ENCODE measurements at places on chromosomes 6 and 20.

DNA sequence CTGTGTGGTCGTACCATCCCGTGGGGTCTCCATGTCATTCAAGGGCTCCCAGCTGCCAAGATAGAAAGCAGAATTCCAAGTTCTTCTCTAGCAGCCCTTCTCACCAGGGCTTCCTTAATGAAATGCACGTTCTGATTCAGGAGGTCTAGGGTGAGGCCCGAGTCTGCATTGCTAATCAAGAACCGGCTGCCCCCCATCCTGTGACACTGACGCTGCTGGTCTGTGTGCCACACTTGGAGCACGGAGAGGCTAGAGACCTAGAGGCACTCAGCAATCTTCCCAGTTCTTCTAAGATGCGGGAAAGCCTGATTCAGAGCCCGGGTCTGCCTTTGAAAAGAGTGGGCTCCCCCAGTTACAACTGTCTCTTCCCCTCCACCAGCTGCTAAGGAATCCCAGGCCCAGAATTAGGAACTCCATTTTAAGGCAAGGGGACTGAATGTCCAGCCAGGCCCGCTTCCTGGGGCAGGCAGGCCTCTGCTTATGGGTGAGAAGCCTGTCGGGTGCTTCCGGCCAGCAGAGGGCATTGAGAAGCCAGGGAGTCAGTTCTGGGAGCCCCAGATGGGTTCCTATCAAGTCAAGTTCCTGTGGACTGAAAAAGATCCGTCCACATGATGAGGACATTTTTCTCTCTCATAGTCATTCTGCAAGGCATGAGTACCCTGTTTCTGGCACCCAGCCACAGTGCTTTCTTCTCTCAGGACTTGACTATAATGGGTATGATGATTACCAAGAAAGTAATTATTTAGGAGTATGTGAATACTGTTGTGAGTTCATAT is 69.8 kb upstream of the RIN2 start:
- peak; percentile 61 for DNase-seq

GRCh38 chr6:31842053-31842452 is 14.5 kb downstream of the HSPA1B start:
- DNase-seq = no peak

DNA sequence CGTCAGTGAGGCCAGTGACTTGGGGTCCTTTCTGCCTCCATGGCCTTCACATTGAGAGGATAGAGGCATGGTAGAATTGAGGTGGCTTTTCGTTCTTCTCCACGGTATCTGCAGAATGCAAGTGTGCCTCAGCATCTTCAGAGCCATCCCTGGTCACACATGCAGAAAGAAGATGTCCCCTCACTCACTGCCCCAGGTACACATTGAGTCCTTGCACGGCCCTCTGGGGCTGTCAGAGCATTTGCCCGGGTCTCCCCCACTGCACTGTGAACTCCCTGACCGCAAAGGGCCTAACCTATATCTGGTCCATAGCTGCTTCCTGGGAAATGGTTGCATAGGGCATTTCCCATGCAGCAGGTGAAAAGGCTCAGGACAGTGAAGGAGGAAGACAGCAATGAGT is 115.7 kb downstream of the SCML4 start:
- no peak for DNase-seq

DNA sequence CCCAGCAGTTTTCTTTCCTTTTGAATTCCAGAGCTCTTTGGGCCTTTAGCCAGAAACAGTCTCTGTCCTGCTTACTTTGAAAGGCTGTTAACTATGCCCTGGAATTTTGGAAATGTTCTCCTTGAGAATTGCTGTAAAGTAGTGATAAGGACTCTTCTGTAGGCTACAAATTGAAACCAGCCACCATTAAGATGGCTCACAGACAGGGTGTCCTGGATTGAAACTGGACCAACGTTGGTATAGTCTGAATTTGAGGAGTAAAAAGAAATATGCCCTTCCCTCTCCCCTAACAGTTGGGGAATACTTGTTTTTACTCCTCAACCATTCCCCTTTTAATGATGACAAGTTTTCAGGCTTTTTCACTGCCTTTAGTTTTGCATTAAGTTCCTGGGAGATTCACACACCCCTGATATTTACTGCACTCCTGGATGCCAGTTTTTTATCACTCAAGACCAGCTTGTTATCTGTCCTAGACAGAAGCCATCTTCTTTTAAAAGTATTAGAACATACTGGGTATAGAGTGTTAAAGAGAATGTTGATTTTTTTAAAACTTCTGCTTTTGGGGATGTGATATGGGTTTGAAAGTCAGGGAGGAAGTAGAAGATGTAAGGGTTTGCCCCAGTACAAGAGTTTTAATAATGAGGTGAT is 21.9 kb downstream of the TOP1 start:
- DNase-seq = peak; percentile 30

GRCh38 chr20:47796971-47797370 is 11.7 kb upstream of the SULF2 start:
- no peak for DNase-seq

- DNase-seq = no peak
Observed at GRCh38 chr6:137868721-137869548, 1.9 kb downstream of the TNFAIP3 start.

DNA sequence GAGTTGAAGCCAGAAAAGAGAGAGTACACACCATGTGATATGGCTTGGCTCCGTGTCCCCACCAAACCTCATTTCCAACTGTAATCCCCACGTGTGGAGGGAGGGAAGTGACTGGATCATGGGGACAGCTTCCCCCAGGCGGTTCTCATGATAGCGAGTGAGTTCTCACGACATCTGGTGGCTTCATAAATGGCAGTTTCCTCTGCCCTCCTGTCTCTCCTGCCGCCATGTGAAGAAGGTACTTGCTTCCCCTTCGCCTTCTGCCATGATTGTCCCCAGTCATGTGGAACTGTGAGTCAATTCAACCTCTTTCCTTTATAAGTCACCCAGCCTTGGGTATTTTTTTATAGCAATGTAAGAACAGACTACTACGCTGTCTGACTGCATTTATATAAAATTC is 40.3 kb downstream of the TAF4 start:
- peak; percentile 75 for DNase-seq

DNA sequence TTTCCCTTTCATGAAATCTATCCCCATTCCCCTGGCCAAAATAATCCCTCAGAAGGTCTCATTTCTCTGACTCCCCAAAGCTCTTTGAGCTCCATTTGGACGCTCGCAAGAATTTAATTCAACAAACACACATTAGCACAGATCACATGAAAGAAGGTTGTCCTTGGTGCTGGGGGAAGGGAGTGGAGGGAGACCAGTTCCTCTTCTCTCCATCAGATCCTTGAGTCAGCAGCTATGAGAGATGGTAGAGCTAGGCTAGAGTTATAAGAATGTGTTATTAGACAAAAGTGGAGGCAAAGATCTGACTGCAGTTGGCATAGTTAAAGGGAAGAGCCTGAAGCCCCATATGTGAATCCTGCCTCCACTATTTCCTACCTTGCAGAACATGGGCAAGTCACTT is 184.2 kb upstream of the CDYL start:
- DNase-seq = no peak

GRCh38 chr20:51738877-51739447 is 29.2 kb downstream of the ATP9A start:
- DNase-seq = no peak

DNA sequence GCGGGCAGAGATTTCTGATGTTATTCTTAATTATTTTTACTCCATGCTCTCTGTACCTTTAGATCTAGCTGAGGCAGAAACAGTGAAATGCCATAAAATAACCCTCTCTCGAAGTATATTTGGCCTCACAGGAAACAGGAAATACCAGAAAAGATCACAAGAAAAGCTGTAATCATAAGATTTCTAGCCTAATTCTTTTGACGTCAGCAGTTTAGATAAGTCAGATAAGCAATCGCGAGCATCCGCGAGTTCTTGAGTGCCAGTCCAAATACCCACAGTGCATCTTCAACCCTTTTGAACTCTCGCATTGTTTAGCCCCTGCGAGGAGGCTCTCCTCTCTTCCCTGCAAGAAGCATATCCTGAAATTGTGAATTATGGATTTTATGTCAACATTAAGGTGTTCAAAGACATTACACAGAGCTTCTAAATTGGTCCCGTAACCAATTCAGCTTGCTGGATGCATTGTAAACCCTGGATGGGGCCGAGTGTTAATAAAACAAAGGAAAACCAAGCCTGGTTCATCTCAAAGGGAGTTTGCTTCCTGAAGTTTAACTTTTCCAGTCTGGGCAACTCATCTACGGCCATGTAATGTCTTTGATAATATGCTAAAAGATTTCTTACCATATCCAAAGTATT is 198.9 kb downstream of the MTFR2 start:
- DNase-seq = no peak

DNA sequence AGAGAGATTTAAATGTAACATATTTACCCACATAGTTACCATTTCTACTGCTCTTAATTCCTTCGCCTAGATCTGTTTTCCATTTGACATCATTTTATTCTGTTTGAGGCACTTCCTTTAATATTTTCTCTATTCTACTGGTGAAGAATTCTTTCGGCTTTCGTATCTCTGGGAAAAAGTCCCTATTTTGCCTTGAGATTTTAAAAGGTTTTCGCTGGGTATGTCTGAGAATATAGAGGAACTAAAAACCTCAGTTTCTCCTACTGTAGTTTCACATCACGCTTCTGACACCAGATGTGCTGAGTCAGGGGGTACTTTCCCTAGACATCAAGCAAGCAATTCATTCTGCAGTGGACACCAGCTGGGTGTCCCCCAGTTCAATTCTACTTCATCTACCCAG is 61.7 kb downstream of the E2F3 start:
- DNase-seq = no peak

DNA sequence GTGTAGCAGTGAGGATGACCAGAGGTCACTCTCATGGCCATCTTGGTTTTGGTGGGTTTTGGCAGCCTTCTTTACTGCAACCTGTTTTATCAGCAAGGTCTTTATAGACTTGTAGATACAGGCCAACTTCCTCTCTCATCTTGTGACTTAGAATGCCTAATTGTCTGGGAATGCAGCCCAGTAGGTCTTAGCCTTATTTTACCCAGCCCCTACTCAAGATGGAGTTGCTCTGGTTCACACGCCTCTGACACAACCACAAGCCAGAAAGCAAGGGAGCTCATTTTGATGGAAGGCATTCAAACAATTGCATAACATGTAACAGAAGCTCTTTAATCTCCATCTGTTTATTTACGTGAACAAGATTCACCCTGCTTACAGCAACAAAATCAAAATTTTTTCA is 492.0 kb upstream of the SULF2 start:
- DNase-seq = no peak

DNA sequence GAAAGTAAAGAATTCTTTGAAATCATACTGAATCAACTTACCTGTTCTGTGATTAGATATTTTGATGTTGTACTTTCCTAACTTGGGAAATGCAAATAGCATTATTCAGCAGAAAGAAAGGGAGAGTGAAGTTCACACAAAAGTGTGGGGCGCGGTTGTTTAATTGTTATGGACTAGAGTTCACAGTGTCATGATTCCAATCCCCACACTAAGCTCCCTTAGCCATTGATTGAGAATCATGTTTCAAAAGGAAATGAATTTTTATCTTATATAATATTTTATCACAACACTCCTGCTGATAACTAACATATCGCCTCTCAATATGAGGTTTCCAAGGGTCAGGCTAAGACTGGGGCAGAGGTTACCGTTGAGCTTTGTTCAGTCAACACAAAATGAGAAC is 3.0 kb upstream of the GSTA5 start:
- DNase-seq = no peak

DNA sequence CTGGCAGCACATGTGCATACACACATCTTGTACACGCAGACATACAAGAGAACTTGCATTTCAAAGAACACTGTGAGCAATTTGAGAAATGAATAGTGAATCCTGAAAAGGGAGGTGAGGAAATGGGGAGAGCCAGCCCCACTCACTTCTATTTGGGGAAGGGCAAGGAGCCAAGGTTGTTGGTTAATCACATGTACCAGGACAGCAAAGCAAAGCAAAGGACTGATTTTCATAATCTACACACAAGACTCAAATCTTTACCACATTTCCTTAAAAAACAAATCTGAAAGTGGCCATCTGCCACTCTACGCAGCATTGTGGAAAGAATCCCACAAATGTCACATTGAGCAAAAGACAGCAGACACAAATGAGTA is 35.0 kb upstream of the KIF16B start:
- no peak for DNase-seq

GRCh38 chr6:156866220-156867015 is 89.2 kb downstream of the ARID1B start:
- no peak for DNase-seq

DNA sequence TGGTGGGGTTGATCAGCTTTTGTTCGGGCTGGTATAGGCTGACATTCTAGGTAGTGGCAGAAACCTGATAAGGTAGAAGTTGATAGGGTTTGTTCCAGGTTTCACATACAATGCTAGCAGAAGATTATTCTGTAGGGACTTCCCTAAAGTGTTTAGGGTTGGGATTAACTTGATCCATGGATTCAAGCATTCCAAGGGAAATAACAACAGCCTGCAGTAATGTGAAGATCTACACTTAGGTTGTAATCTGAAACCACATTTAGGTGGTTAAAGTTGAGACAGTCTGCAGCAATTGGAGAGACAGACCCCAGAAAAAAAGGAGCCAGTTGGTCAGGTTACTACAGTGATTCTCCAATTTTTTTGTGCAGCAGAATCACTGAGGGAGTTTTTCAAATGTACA is 56.1 kb downstream of the GJA1 start:
- no peak for DNase-seq

DNA sequence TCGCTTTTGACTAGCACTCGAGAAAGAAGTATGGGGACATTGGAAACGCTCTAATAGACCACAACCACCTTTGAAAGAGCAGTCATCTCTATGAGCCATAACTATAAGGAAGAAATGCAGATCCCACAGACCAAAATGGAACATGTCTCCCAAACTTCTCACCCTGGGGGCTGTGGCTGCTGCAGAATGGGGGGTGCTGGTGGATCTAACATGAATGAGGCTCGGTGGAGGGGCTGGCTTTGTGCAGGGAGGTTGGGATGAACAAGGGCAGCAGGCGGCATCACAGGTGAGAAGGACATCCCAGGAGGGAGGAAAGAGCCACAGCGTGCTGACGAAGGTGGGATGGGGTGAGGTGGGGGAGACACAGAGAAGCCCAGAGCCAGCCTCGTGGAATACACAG is 10.5 kb upstream of the CCR6 start:
- no peak for DNase-seq

GRCh38 chr6:73951183-73951582 is 255.2 kb downstream of the CD109 start:
- no peak for DNase-seq

GRCh38 chr6:37204014-37204751 is 34.2 kb downstream of the PIM1 start:
- DNase-seq = no peak

- no peak for DNase-seq
Observed at GRCh38 chr6:78984225-78984950, 93.7 kb downstream of the PHIP start.

DNA sequence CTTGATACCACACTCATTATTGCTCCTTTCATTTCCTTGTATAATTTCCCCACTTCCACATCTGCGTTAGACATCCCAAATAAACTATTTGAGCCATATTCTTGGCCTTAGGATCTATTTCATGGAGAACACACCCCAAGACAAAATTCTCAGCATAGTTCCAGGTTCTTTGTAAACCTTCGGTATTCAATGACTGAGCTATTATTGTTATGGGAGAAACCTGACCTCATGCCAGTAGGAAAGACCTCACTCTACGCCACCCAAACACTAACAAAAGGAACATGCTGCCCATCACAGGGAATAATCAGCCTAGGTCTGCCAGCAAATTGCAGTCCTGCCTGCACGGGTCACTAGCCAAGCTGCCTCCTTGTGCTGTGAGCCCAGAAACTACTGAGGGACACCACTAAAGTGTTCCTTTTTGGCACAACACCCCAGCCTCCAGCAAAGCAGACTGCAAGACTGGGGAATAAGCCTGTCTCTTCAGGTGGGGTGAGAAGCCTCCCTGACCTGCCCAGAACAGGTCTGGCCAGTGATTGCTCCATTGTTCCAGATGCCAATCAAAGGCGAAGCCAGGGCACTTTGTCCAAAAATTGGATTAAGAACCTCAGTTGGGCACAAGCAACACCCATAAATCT is 371.8 kb downstream of the MAFB start:
- no peak for DNase-seq
